Activated naive CD4-positive, alpha-beta T cell treated with Interleukin-2 at 50 U/mL for 16 hours (primary cell): ENCODE measurements at places on chromosomes 4 and X.

- peak; percentile 60 for DNase-seq
Observed at GRCh38 chrX:45769761-45770582, 569.3 kb upstream of the DIPK2B start.

DNA sequence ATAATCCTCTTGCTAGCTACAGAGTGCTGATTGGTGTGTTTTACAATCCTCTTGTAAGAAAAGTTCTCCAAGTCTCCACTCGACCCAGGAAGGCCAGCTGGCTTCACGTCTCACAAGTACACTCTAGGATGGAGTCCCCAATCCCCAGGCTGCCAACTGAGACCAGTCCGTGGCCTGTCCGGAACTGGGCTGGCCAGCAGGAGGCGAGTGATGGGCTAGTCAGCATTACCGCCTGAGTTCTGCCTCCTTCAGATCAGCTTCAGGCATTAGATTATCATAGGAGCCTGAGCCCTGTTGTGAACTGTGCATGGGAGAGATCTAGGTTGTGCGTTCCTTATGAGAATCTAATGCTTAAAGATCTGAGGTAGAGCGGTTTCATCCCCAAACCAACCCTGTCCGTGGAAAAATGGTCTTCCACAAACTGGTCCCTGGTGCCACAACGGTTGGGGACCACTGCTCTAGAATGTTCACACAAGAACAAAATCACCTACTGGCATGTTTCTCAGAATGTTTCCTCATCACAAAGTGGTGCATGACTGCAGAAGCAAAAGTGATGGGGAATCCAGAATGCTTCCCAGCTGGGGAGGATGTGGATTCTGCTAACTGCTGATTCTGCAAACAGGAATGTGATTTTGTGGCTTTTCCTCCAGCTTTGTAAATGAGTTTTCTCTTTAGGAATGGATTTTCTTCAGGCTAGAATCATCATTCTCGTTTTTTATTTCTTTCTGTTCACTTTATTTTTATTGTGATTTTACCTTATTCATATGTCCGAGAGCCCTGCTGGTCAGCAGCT lies 40.9 kb downstream of the SEPTIN11 start:
- DNase-seq, result no peak

GRCh38 chr4:71609167-71609566 lies 174.7 kb downstream of the GC start:
- DNase-seq, result no peak

GRCh38 chr4:4763822-4764557 lies 95.5 kb upstream of the MSX1 start:
- no peak for DNase-seq

GRCh38 chrX:147741776-147742175 lies 169.9 kb upstream of the FMR1 start:
- no peak for DNase-seq

GRCh38 chr4:169367826-169368225 lies 97.1 kb upstream of the SH3RF1 start:
- no peak for DNase-seq

DNA sequence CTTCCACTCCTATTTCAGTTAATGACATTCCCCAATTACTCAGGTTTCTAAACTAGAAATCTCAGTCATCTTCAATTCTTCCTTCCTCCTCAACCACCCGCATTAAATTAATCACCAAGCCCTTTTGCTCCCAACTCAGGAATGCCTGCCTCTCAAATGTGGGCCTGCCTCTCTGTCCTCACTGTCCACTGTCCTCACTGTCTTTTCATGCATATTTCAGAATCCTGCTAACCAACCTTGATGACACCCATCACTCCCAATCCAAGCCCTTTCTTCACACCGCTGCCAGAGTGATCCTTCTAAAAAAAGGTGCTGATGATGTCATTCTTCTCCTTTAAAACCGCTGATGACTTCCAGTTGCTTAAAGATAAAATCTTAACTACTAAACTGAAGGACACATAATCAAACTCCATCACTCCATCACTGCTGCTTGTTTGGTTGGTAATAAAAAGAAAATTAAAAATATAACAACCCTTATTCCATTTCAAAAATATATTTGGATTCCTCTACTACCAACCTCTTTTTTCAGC lies 5.1 kb upstream of the APBB2 start:
- DNase-seq, result no peak

GRCh38 chr4:150234246-150234645 lies 156.0 kb downstream of the DCLK2 start:
- DNase-seq, result no peak

- no peak for DNase-seq
Observed at GRCh38 chrX:116290359-116290758, 119.8 kb downstream of the AGTR2 start.

- no peak for DNase-seq
Observed at GRCh38 chr4:185738038-185738552, 73.9 kb downstream of the SORBS2 start.

- DNase-seq, result no peak
Observed at GRCh38 chr4:113478032-113478431, 283.5 kb downstream of the CAMK2D start.
